Stimulated activated CD4-positive, alpha-beta T cell treated with anti-CD3 and anti-CD28 coated beads, Interleukin-4, amount 100 ng/mL, for 48 hours (primary cell): ENCODE measurements at places on chromosomes 2 and 18.

DNA sequence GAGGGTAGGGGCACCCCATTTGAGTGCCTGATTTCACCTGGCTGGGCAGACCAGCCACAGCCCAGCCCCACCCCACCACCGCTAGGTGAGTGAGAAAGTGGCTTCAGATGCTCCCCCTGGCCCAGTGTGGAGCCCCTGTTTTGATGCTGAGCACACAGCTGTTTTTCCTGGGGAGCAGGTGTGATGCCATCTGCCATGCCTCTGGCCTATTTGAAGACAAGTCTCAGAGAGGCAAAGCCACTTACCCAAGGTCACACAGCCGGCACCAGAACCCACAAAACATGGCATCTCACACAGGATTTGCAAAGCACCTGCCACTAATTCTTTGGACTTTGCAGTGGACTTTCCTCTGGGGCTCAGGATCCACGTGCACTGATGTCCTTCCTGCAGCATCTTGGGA is 131.3 kb downstream of the INHBB start:
- no peak for DNase-seq

GRCh38 chr2:234620018-234620417 is 123.1 kb upstream of the ARL4C start:
- DNase-seq = no peak

DNA sequence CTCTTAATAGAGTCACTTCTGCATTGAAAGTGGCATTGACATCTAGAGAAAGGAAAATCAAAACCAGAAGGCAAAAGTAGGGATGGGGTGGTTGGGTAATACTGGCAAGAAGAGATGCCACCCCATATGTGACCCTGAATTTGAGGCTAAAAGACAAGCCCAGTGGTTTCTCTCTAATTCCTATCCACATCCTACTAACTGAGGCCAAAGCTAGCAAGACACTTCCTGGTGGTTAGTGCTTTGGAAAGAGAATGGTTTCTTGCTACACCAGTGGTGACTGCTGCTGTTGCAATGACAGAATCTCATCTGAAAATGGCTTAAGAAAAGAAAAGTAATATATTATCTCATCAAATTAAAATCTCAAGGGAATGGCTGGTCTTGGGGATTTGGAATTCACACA is 640.6 kb downstream of the EPHA4 start:
- no peak for DNase-seq

DNA sequence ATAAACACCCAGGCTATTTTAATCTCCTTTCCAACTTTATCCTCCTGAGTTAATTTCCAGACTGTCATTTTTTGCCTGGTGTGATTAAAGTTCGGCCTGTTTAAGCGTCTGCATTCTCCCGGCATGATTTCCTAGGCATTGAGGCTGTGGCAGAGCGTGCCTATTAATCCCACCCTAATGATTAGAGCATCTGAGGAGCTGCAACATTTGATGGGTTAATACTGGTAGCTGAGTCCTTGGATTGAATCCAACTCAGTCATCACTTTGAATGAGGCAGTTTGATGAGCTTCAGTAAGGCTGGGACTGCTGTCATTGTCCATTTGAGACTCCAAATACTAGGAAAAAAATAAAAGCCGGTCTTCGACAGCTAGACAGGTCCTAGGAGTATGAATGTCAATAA is 882.5 kb downstream of the SLC4A3 start:
- no peak for DNase-seq

DNA sequence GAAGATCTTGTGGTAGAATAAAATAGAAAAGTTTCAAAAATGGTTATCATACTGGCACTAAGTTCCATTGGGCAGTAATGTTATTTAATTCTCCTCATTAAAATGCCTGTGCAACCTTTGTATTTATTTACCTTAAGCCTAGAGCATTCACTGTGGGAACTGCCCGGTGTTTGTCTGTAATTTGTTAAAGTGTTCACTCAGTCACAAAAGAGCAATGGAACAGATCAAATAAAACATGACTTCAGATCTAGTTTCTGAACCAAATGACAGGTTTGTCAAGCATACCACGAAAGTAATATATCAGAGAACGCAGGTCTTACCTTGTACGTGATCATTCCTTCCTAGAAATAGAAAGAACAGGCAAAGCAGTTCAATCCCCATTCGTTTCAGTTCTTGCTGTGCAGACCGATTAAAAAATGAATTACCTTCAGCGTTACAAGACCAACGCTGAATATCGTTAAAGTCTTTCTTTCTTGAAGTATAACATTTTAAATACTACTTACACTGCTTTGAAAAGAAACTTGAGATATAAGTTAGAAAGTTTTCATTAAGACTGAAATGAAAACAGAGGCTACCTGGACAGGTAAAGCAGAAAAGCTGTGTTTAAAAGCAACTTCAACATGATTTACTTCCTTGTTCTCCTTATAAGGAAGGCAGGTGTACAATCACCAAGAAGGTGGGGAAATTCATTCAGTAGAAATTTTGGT is at the start of gene ITGB6:
Gene ITGB6, minus strand, starts transcription at position 590 of the 707 bp plus-strand sequence. Its CDS starts 209 bp downstream, at position 381.
- no peak for DNase-seq

- DNase-seq = no peak
Observed at GRCh38 chr2:100267751-100268150, 54.5 kb downstream of the LONRF2 start.

- no peak for DNase-seq
Observed at GRCh38 chr2:144240656-144241339, 279.1 kb downstream of the ZEB2 start.

GRCh38 chr2:126778561-126779501 is 119.9 kb upstream of the TEX51 start:
- DNase-seq = no peak

- no peak for DNase-seq
Observed at GRCh38 chr2:144596073-144596871, 76.4 kb upstream of the ZEB2 start.

DNA sequence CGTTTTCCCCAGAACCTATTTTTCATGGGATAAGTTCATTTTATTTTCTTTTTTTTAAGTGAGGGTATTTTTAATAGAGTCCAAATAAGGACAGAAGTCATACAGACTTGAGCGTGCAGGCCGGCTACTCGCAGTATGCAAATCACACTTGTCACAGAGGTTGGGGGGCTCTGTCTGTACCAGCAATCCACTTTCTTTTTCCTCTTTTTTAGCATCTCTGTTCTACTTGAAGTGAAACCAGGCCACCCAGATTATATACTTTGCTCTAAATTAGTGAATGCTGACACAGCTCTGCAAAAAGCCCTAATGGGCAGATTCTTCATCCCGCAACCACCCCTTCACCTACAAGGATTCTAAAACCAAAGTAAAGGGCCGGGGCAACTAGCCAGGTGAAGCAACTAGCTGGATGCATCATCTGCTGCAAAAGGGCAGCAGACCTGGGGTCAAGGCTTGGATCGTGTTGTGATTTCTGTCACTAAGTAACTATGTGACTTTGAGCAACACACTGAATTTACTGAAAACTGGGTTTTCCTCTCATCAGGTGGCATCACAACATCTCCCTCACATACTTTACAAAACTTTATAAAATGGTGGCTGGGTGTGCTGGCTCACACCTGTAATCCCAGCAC is 18.4 kb downstream of the KDSR start:
- DNase-seq = no peak

DNA sequence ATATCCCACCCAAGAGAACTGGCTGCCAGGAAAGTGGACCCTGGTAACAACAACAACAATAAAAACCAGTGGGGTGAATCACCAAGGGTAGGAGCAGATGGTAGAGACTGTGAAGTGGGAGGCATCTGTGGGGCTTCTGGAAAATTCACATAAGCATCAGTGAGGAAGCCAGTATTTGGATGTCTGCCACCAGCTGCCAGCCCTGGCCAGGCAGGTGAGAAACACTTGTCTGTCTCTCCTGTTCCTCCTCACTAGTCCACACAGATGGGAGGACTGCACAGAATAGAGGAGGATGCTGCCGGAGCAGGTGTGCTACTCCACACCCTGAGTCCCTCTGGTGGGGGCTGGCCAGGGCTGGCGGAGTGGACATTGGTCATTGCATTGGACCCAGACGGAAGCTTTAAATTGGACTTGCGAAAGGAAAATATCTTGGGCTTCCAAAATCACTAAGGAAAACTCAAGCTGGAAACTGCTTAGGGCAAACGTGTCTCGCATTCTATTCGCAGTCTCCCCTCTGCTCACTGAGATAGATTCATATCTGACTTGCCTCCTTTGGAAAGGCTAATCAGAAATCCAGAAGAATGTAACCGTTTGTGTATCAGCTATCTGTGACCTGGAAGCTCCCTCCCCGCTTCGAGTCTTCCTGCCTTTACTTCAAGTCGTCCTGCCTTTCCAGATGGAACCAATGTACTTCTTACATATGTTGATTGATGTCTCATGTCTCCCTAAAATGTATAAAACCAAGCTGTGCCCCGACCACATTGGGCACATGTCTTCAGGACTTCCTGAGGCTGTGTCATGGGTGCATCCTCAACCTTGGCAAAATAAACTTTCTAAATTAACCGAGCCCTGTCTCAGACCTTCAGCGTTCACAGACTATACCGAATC is 69.1 kb downstream of the NAB1 start:
- DNase-seq = no peak

GRCh38 chr18:58174285-58174684 is 130.3 kb downstream of the NEDD4L start:
- DNase-seq = no peak

GRCh38 chr2:30270166-30270565 is 38.8 kb downstream of the LBH start:
- DNase-seq = no peak

GRCh38 chr2:16608661-16609643 is 56.7 kb downstream of the CYRIA start:
- DNase-seq = peak; percentile 75

DNA sequence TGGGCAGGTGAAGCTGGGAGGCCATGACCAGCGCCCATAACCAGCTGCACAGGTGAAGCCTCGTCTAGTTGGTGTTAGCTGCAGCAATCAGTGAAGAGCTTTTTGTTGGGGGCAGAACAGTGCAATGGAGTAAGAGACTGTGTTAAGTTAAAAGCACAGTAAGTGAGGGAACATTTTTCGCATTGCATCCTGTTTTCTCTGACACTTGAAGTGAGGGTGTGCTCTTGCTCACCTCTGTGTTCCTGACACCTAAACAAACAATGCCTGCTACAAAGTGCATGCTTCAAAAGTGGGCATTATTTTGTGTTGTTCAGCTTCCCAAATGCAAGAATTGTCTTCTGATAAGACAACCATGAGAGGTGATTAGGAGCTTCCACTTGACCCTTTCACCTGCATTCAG is 324.0 kb upstream of the ACVR2A start:
- DNase-seq = no peak

- DNase-seq = no peak
Observed at GRCh38 chr18:49185623-49186022, 234.9 kb upstream of the SMAD7 start.

GRCh38 chr18:710418-711300 is 1.8 kb downstream of the ENOSF1 start:
- DNase-seq = no peak

DNA sequence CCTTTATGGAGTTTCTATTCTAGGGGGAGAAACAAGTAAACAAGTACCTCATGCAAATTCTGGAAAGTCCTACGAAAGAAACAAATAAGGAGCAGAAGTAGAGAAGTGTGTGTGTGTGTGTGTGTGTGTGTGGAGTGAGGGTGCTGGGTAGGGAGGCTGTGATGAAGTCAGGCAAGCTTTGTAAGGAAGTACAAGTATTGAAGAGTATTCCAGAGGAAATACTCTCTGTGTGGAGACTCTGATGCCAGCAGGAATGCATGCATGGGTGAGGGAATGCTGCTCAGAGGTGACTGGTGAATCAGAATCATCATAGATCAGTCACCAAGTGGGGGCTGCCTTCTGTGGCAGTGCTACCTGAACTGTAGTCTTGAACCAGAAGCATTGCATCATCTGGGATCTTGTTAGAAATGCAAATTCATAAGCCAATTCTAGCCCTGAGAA is 34.5 kb downstream of the SLC4A3 start:
- DNase-seq = no peak

- no peak for DNase-seq
Observed at GRCh38 chr2:161245671-161246070, 62.6 kb upstream of the PSMD14 start.

DNA sequence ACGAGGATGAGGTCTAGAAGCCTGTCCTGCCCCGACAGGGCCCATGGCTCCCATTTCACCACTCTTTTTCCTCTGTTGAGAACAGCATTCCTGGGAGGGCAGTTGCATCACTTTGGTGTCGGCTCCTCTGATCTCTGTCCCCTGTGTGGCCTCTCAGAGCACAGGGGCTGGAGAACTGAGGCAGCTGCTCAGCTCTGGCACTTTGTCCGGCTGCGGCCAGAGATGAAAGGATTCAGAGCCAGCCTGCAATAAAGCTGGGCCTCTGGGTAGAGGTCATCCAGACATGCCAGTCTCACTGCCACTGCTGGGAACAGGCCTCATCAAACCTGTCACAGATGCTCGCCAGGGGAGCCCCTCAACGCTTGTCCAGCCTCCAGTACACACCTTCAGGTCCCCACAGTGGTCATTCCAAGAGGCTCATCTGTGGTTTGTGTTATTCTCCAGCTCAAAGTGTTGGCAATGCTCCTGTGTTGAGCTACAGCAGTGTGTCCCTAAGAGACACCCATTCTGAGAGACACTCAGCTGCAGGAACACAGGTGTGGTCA is 13.1 kb upstream of the ROCK2 start:
- DNase-seq = no peak

DNA sequence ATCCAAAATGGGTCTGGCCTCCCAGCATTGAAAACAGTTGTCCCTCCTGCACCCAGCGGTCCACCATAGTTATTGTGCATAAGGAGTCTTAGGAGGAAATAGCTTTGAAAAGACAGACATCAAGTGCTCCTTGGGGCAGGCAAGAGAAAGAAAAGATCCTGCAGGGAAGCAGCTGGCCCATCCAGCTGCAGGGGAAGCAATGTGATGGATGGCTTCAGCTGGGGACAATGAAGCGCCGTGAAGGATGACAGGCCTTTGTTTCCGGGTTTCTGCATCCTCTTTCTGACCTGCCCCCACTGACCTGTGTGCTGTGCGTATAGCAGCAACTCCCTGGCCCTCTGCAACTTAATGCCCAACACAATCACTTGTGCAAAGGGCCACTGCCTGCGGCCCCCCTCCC is 142.9 kb upstream of the NCKAP5 start:
- no peak for DNase-seq

DNA sequence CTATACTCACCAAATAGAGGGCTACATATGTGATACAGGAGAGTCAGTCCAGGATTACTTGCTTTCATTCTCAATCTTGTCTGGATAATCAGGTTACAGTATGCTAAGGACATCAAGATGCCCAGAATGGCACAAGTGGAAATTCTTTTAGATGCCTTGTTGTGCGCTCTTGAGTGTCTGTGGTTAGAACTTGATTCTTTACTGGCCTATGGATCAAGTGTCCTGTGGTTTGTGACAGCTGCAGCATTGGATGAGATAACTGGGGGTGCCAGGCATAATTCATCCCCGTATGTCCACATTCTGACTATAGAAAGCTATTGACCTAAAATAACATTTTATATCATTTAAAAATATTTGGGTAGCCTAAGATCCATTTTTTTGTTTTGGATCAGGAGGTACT is 40.1 kb downstream of the CDC42EP3 start:
- DNase-seq = no peak

GRCh38 chr2:10835052-10835970 is 22.7 kb upstream of the PDIA6 start:
- peak; percentile 92 for DNase-seq

- no peak for DNase-seq
Observed at GRCh38 chr18:59696311-59697235, 650 bp downstream of the CCBE1 start.
